HFF-Myc (cell line): ENCODE measurements at places on chromosomes 11 and 22.

- no peak for DNase-seq
Measured at GRCh38 chr22:44028091-44028490, 4.0 kb downstream of the PARVB start.

GRCh38 chr11:127789927-127790326, 789.4 kb upstream of the KIRREL3 start:
- DNase-seq = no peak

GRCh38 chr11:12149672-12150225, 39.4 kb downstream of the MICAL2 start:
- DNase-seq = no peak

GRCh38 chr11:70495351-70496310, 97.3 kb downstream of the CTTN start:
- DNase-seq = no peak

GRCh38 chr22:32695451-32695891, 106.0 kb upstream of the TIMP3 start:
- DNase-seq = peak; percentile 56

- DNase-seq = peak; percentile 91
Measured at GRCh38 chr22:37538590-37539357, 19.6 kb upstream of the CARD10 start.

- DNase-seq = no peak
Measured at GRCh38 chr22:35769974-35770373, 52.3 kb downstream of the APOL5 start.

GRCh38 chr11:123692961-123693360, 38.5 kb upstream of the SCN3B start:
- no peak for DNase-seq

GRCh38 chr22:42399315-42400271, 32.6 kb downstream of the NFAM1 start:
- DNase-seq = no peak

- no peak for DNase-seq
Measured at GRCh38 chr11:19187833-19188258, 13.9 kb downstream of the CSRP3 start.

DNA sequence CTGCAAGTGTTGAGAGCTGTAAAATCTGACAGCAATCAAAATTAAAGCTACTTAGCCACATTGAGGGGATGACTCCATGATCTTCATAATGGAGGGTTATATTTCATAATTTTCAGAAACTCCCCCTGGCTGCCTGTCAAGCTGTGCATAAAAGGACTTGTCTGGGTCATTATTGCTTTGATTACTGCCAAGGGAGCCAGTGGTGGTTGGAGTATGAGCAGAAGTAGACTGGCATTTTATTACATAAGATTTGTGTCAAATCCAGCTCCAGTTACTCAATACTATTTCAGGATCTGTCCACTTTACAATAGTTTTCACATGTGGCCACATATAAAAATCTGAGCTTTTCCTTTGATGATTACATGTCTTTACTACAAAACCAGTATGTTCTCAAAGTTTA, 108.9 kb upstream of the SLC5A12 start:
- no peak for DNase-seq

DNA sequence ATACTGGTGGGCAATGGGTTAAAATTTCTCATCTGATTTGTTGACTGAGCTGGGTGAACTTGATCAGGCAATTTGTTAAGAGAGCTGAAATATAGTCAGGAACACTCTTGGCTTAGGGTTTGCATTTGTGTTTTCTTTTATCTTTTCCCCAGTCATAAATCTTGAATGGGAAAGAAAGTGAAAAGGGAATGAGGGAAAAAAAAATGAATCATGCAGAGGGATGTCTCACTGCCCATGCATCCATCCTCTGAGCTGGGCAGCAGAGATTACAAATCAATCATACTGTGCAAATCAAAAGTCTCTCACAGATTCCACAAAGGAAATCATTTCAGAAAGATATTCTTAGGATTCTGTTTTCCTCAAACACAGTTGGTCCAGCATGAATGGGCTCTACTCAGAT, 174.2 kb upstream of the MPPED2 start:
- no peak for DNase-seq

DNA sequence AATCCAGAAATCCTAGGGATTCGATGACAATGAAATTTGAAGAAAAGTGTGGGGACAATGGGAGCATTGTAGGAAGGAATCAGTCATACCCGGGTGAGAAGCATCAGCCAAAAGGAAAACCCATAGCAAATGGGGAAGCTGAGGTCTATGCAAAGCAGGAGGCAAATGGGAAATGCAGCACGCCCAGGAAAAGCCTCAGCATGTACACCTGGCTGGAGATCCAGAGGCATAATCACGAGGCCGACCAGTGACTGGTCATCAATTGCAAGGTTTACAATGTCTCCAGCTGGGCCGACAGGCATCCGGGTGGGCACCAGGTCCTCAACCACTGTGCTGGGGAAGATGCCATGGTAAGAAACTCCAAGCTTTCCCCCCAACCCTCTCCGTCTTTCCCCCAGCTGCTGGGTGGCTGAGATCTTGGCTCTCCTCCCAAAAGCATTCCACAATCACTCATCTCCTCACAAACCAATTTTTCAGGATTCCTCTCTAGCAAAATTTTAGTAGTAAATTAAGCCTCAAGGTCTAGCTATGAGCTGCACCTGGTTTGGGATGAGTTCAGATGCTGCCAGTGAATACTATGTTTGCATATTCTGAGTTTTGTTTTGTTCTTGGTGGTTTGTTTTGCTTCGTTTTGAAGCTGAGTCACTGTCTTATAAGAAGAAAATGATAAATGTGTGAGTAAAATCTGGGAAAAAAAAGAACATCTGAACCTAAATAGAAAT, 98.0 kb upstream of the OR5AK2 start:
- no peak for DNase-seq

- no peak for DNase-seq
Measured at GRCh38 chr11:62652161-62653006, 718 bp downstream of the INTS5 start.

- peak; percentile 48 for DNase-seq
Measured at GRCh38 chr11:62728171-62728988, at the start of gene TTC9C. TTC9C (plus strand) TSS chr11:62728486; CDS start chr11:62728849, 363 bp downstream.
